Activated CD8-positive, alpha-beta T cell treated with anti-CD3 and anti-CD28 coated beads, Interleukin-2, amount 10 ng/mL, durations not matched to agents 7 days and 5 days (primary cell): ENCODE measurements at places on chromosomes 7 and 10. TPM values are rescaled to one million over a fixed set of nuclear protein-coding genes. Genes with fewer than 3 reads are reported as not detected.

Gene SMKR1
- 1.3 TPM for total RNA-seq

Gene STOX1
- 0.42 TPM for total RNA-seq

Gene NUDT13
- total RNA-seq = 1.7 TPM

Gene AKR1D1
- total RNA-seq = not detected

Gene CTTNBP2
- not detected for total RNA-seq

Gene VPS37D
- 0.16 TPM for total RNA-seq

Gene IQUB
- not detected for total RNA-seq

Gene KIAA1549
- 1.2 TPM for total RNA-seq

Gene ASB15
- total RNA-seq = not detected
